Activated naive CD8-positive, alpha-beta T cell treated with anti-CD3 and anti-CD28 coated beads for 36 hours (primary cell): ENCODE measurements at places on chromosomes 6 and 20. TPM values are rescaled to one million over a fixed set of nuclear protein-coding genes. Genes with fewer than 3 reads are reported as not detected.
A peak's percentile ranks its signal among the peaks of the same experiment; 100 is the strongest.

GRCh38 chr6:75291331-75291730 is 6.7 kb upstream of the TMEM30A start:
- H3K4me1 ChIP-seq: peaks cover 34% of the 10 kb centered on the region
- peaks cover 16% of the 10 kb centered on the region for H3K36me3 ChIP-seq
- no peak for DNase-seq
- no peak overlapping the region for H3K27ac ChIP-seq
- H3K27me3 ChIP-seq: no peaks in the 10 kb centered on the region
- no peak overlapping the region for H3K4me3 ChIP-seq

DNA sequence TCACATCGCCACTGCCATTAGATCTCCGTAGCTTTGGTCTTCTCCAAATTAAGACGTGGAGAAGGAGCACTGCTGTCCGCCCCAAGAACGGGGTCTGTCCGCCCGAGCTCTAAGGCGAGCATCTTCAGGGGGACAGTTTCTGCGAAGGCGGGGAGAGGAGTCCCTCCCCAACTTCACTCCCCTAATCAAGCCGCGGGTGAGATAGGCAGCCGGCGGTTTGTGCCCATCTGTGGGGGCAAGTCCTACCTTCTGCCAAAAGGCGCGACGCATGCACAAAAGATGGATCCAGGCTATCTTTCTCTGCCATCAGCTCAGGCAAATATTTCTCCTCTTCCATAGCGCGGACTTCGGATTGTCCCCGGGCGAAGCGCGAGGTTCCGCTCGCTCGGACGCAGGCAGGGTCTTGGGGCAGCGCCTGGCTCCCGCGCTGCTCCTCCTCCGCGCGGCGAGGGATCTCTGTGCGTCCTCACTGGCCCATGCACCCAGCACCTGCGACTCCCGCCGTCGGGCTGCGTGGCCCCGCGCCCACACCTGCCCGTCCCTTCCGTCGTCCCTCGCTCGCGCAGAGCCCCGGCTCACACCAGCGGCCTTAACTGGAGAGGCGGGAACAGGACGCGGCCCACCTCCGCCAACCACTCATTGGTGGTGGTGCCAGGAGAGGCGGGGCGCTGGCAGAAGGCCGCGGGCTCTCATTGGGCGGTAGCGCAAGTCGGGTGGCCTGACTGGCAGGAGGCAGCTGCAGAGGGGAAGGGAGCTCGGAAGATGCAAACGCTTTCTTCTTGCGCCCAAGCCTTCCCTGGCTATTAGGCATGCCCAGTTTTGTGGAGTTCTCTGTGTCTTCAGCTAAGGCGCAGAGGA is at the start of gene KHDRBS2:
Gene KHDRBS2, minus strand, starts transcription at position 614 of the 858 bp plus-strand sequence.
- peak within 1 kb of the TSS; percentile 60 for H3K4me3 ChIP-seq
- no peak within 1 kb of the TSS for H3K27ac ChIP-seq
- H3K4me1 ChIP-seq: no peaks in the 10 kb centered on the region
- no peaks in the 10 kb centered on the region for H3K36me3 ChIP-seq
- H3K27me3 ChIP-seq: peaks cover 27% of the 10 kb centered on the region

Gene MYLIP
- 8.4 TPM for total RNA-seq

DNA sequence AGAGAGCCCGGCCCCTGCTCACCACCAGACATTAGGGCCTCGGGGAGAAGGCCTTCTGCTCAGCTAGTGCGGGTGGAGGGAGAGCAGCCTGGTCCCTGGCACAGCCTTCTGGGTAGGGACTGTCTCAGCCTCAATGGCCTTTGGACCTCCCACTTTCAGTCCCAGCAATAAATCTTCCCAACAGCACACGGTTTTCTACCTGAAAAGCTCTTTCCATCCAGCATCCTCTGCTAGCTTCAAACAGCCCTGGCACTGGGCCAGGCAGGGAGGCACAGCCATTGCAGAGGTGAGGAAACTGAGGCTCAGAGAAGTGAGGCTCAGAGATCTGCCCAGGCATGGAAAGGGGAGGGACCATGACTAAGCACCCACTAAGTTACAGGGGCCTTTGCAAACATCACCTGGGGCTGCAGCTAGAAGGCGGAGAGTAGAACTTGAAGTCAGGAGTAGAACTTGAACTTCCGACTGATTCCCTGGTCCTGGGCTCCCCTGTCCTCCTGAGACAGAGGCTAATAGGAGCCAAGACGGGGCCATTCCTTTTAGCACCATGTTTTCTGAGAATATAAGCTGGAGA is 43.9 kb upstream of the NOL4L start:
- no peak overlapping the region for H3K27ac ChIP-seq
- peaks cover 13% of the 10 kb centered on the region for H3K4me1 ChIP-seq
- H3K36me3 ChIP-seq: no peaks in the 10 kb centered on the region

DNA sequence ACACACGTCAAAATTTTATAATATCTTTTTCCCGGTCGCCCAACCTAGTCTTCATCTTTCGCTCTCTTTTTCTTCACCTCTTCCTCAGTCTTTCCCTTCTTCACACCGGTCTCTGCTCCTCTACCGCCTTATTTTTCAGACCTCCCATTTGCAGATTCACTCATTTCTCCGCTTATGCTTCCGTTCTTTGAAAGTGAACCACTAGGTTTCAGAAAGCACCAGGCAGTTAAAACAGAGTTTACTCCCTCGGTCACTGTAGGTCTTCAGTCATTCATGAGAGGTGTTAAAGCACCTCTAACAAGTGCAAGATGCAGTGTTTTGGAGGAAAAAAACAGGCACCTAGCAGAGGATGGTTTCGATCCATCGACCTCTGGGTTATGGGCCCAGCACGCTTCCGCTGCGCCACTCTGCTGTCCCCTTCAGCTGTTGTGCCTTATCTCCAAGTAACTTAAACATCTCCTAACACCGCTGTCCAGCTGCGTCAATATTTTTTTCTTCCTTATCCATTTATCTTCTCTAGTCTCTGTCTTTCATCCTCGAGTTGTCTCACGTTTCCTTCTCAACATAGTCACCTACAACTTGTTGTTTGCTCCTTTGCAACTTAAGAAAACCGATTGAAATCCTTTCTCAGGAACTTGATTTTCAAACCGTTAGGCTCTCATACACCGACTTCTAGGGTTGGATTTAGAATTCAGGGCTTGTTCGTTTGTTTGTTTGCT is 119.7 kb upstream of the ZNF184 start:
- H3K27ac ChIP-seq: no peak overlapping the region
- no peak overlapping the region for H3K4me3 ChIP-seq
- peaks cover 43% of the 10 kb centered on the region for H3K27me3 ChIP-seq
